ENCODE measurements at places on chromosomes 6 and 20. TPM values are rescaled to one million over a fixed set of nuclear protein-coding genes. Genes with fewer than 3 reads are reported as not detected.

DNA sequence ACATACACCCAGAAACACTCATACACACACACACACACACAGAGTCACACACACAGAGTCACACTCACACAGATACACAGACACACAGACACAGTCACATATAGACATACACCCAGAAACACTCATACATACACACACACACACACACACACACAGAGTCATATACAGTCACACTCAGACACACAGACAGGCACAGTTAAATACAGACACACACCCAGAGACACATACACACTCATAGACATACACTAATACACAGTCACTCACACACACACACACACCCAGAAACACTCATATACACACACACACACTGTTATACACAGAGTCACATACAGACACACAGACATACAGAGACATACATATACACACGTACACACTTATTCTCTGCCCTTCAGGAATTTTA is 250.9 kb downstream of the QKI start:
- DNase-seq: no peak

DNA sequence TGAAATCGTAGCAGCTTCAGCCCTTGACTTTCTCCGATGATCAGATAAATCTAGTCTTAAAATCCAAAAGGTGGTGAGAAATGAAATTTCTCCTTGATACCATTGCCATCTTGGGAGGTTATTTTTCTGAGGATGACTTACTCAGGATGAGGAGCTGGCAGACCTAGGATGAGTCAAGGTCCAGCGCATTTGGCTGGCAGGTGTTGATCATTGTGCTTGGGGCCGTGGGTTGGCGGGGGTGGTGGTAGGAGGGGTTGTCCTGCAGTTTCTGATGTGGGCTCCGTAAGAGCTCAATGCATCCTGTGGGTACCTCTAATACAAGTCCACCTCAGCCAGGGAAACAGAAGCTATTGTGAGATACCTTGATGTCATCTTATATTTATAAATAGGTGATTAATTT is 148.3 kb upstream of the SCGN start:
- DNase-seq: no peak

- DNase-seq: no peak
Observed at GRCh38 chr6:121309768-121310469, 24.4 kb downstream of the TBC1D32 start.

GRCh38 chr6:87498048-87498447 is 25.3 kb downstream of the SLC35A1 start:
- no peak for DNase-seq

GRCh38 chr6:135434095-135434494 is 63.4 kb downstream of the AHI1 start:
- no peak for DNase-seq

DNA sequence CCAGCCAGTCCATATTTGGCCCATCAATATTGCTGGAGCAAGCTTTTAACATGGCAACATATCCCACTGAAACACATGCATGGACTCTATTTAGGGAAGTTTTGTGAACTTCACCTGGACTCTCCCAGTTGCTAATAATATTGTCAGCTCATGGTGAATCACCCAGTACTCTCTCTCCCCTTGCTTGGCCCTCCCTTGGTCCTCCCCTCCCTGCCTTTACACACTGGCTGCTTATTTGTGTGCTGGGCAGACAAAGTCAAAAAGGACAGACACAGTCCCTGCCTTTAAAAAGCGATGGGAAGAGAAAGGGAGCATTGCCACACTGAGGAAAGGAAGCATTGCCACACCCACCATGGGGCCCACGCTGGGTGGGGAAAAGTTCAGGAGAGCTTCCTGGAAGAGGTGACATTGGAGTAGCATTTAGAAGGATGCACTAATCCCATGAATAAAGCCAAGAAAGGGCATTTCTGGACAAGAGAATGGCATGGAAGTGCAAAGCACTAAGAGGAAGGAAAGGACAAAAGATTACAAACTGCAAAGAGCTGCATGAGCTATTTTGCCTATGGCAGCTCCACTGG is 143.4 kb upstream of the EXOC2 start:
- DNase-seq: no peak

Gene DNAH8
- 0.04 TPM for total RNA-seq

Gene FOXQ1
- total RNA-seq: not detected

Measured in pulmonary artery endothelial cell (primary cell).